ENCODE measurements at places on chromosomes 12 and 14. TPM values are rescaled to one million over a fixed set of nuclear protein-coding genes. Genes with fewer than 3 reads are reported as not detected.

- peak; percentile 24 for DNase-seq
These were observed 560 bp downstream of the LGALS3 start for GRCh38 chr14:55129428-55130195.

- no peak for DNase-seq
These were observed 4.0 kb downstream of the CHGA start for GRCh38 chr14:92926931-92927330.

DNA sequence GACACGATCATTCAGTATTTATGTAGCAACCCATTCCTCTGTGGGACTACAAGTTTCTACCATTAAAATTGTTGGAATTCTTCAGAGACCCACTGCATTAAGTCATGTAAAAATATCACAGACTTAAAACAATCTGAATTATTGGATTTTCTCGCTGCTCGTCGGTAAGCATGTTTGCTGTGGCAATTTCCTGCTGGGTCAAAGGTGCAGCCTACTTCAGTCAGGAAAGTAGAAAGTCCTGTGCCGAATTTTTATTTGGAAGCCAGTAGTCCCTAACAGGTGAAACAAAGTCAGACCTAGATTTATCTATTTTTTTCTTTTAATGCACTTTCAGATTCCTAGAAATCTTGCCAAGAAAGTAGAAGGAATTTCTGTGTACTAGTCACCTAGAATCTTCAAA lies 110.4 kb upstream of the MYL2 start:
- DNase-seq = no peak

DNA sequence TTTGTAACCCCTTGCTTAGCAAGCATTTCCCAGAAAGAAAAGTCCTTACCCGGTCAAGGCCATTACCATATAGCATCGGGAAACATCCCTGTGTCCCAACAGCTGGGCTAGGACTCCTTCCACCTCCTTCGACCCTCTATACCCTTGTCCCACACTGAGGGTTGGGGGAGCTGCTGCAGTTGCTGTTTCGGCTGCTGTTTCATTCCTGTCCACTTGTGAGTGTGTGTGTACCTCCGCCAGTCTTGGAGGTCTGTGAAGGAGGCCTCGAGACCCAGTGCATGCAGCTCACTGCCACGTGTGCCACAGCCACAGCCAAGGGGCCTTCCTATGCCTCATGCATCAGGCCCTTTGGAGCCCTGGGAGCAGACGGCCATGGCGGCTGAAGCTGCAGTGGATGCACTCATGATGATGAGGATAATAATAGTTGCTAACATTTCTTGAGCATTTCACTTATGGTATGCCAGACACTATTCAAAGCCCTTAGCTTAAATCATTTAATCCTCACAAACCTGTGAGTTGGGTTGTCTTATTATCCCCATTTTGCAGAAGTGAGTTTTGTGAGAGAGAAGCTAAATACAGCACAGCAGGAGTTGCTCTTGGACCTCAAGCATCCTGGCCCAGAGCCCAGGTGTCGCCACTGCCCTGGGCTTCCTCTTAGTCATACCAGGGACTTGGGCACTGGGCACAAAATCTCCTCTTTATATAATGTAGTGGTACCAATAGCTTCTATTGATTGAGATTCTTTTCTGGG lies 156.5 kb downstream of the PRKCH start:
- DNase-seq = peak; percentile 32

GRCh38 chr12:26374934-26375680 lies 179.7 kb downstream of the SSPN start:
- peak; percentile 14 for DNase-seq

LGALS3 gene
- total RNA-seq = 236 TPM

DNA sequence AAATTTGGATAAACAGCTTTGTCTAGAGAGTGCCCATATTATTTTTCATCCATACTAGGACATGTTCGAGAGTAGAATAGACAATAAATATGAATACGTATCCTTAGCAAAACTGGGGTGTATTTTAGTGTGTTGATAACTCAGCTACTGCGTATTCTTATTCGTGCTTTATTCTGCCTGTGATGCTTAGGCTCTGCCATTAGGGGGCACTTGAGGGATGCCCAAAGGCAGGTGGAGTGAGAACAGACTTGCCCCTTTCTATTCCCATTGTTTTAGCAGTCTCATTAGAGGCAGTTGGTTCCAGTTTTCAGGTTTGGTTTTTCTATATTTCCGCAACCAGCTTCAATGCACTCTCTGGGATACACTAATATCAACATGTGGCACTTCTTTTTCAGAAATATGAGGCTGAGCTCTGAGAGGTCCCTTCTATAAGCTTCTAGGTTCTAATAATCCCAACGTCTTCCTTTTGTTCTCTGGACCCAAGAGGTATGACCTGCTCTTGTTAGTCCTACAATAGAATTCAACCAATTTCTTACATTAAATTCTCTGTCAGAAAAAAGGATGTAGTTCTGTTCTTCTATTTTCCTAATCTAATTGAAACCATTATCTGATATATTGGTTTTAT lies 985.7 kb upstream of the FBXO33 start:
- DNase-seq = peak; percentile 4

KLRK1 gene
- total RNA-seq = not detected

DNA sequence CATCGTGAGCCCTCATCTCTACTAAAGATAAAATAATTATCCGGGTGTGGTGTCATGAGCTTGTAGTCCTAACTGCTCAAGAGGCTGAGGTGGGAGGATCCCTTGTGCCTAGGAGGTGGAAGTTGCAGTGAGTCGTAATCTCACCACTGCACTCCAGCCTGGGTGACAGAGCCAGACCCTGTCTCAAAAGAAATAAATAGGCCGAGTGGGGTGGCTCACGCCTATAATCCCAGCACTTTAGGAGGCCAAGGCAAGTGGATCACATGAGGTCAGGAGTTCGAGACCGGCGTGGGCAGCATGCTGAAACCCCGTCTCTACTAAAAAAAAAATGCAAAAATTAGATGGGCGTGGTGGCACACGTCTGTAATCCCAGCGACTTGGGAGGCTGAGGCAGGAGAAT lies 70.9 kb downstream of the RESF1 start:
- no peak for DNase-seq
